ENCODE measurements at places on chromosomes 2 and 18.

DNA sequence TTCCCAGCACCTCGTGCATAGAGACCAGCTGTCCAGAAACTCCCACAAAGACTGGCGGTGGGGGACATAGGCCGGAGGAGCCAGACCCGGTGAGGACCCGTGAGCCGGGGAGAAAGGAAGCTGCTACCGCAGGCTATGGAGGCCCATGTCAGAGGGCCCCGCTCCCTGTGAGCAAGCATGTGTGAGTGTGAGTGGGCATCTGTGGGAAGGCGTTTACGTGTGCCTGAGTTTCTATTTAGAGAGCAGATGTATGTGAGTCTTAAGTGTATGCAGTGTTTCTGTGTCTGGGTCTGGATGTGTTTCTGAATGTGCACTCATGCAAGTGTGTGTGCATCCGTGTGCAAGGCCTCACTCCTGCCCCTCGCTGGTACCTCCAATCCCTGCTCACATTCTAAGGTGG lies 187.8 kb upstream of the RAB6C start:
- no peak for DNase-seq

GRCh38 chr2:10297959-10298531 lies 4.7 kb upstream of the HPCAL1 start:
- peak; percentile 49 for DNase-seq

- DNase-seq: no peak
These were observed 41.0 kb downstream of the KIDINS220 start for GRCh38 chr2:8796315-8796848.

DNA sequence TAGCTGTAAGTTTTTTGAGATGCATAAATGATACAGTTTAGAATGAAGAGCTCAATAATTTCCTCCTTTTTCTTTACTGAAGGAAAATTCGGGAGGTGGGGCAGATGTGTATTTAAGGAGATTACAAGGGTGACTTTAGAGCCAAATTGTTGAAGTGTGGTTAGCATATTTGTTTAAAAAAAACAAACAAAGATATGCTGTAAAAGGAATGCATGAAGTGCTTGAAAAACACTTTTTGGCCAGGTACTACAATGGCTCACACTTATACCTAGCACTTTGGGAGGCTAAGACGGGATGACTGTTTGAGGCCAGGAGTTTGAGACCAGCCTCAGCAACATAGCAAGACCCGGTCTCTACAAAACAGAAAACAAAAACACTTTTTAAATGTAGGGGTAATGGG lies 38.4 kb downstream of the CD302 start:
- no peak for DNase-seq

DNA sequence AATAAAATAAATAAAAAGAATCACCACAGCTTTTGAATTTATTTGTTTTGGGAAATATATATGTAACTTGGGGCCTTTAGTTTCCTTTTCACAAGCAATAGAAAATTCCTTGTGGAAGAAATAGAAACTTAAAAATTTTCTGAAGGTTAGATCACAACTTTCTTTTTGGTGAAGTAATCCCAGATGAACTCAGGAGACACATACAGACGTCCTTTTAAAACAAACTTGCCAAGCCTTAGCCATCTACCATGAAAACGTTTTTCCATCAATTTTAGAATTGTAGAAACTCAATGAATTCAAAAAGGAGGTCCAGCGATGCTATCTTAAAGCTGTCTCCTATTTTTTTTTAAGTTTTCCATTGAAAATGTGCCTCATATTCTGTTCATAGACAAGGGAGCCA lies 225.6 kb downstream of the ASXL3 start:
- no peak for DNase-seq

DNA sequence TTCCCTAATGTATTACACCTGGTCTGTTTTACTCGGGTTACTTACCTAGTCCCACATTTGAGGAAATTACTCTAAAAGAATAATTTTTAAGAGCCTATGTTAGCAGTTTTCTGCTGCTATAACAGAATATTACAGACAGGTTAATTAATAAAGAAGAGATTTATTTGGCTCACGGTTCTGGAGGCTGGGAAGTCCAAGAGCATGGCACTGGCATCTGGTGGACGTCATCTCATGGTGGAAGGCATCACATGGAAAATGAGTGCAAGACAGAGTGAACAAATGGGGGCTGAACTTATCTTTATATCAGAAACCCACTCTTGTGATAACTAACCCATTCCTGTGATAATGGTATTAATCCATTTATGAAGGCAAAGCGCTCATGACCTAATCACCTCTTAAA lies 12.8 kb upstream of the GLS start:
- DNase-seq: no peak
